ENCODE measurements at places on chromosomes 3 and 15. TPM values are rescaled to one million over a fixed set of nuclear protein-coding genes. Genes with fewer than 3 reads are reported as not detected.

ARID3B gene
- total RNA-seq: 0.71 TPM

STAC gene
- total RNA-seq: 22.3 TPM

HCN4 gene
- 0.17 TPM for total RNA-seq

DNA sequence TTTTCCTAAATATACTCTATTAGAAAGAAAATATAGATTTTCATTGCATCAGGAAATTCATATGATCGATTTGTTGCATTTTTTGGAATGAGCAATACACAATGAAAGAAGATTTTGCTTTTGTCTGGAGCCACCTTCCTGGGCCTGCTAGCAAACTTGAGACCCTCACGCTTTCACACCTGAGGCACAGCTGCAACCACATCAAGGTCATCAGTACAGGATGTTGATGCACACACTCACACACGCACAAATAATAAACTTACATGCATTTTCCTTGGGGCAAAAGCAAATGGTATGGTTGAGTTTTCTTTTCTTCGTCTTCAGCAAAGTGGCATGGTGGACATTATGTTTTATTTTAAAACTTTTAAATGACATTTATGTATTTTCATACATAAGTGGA is 64.8 kb upstream of the SATB1 start:
- DNase-seq: no peak

DNA sequence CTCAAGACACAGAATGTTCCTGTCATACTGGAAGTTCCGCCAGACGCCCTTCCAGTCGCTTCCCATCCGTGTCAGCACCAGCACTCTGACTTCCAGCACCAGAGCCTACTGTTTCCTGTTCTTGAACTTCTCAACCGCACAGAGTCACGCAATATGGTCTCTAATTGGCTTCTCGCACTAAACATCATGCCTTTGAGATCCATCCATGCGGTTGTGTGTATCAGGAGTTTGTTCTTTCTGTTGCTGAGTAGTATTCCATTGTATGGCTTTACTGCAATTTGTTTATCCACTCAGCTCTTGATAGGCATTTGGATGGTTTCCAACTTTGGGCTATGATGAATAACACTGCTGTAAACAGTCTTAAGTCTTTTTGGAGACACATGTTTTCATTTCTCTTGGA is 112.1 kb downstream of the LRRK1 start:
- DNase-seq: peak; percentile 58

DNA sequence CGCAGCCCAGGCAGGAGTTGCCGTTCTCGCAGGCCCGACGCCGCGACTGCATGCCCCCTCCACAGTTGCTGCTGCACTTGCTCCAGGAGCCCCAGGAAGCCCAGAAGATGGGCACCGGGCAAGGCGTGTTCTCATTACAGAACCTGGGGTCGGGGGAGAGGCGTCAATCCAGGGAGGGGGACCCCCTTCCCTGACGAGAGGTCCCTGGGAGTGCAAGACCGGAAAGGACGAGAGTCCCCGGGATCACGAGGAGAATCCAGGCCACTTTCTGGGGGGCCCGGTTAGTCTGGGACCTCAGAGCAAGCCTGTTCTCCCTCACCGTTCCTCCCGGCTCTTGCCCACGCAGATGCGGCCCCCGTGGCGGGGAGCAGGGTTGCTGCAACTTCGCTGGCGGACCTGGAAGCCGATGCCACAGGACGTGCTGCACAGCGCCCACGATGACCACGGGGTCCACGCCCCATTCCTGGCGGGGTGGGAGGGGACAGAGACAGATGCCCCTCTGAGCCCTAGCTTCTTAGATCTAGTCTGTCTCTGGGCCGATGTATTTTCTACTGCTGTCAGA is 113.9 kb downstream of the SEMA5B start:
- DNase-seq: no peak

ZNF35 gene
- total RNA-seq: 15.5 TPM

DNA sequence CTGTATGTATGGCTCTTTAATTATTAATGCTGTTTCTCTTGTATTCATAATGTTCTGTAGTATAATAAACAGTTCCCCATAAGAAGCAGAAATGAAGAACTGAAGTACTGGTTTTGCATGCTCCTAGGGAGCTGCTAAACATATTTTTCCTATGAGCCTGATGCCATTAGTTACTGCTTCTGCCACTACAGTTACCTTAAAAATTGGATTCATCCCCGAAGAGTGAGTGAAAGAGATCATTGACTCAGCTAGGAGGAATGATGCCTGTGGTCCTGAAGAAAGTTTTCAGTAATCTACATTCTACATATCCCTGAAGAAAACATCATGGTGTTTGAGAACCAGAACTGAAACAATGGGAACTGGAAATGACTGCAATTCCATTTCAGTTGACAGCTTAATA is 37.1 kb upstream of the ST3GAL6 start:
- DNase-seq: peak; percentile 79

SLC22A13 gene
- total RNA-seq: not detected

TGM4 gene
- not detected for total RNA-seq

GRCh38 chr3:122662505-122662904 is 18.1 kb upstream of the PARP14 start:
- peak; percentile 70 for DNase-seq

CADPS gene
- 0.84 TPM for total RNA-seq

SPINT1 gene
- 8.3 TPM for total RNA-seq

- DNase-seq: no peak
These were observed 58.9 kb upstream of the MUC13 start for GRCh38 chr3:124993466-124993865.

TRH gene
- total RNA-seq: not detected

APH1B gene
- 7.7 TPM for total RNA-seq

DNA sequence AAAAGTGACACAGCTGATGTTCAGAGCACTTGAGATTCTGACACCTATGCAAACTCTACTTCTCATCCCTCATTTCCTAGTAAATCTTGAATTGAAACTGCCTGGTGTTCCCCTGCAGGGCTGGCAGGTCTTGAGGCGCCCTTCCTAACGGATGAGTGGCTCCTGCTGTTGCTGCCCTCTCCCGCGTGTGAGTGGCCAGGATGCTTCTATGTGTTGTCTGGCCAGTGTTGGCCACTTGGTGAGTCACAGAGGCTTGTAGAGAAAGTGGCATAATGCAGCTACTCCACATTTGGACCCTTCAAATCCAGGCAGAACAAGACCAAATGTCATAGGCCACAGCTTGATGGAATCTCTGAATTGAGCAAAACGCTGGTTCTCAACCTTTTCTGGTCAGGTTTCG is 63.6 kb downstream of the MOBP start:
- DNase-seq: peak; percentile 17

ZDHHC3 gene
- total RNA-seq: 56.7 TPM

DNA sequence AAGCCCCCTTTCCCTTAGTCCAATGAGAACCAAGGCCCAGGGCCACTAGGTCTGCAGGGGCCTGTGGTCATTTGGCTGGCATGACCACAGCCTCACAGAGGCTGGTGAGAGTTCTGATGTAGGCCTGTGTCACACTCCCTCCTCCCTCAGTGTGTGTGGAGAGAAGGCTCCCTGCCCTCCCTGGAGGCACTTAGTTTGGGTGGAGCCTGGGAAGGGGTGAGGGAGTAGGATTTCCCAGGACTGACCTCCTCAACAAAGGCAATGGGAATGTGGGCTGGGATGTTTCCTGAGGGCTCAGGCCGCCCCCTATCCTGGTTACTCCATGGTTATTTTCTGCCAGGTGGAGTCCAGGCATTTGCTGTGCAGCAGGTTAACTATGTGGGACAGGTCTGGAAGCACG is 7.6 kb downstream of the TEX264 start:
- no peak for DNase-seq

GRCh38 chr15:68411343-68411675 is 20.7 kb downstream of the ITGA11 start:
- no peak for DNase-seq

GRCh38 chr15:77738441-77739302 is 106.0 kb upstream of the LINGO1 start:
- no peak for DNase-seq

- DNase-seq: peak; percentile 96
These were observed 11.3 kb upstream of the C3orf52 start for GRCh38 chr3:112074616-112075497.

- DNase-seq: no peak
These were observed 989 bp upstream of the PPIB start for GRCh38 chr15:64163659-64164362.

- no peak for DNase-seq
These were observed 36.6 kb upstream of the CHL1 start for GRCh38 chr3:159974-160373.

CHSY1 gene
- total RNA-seq: 52.1 TPM

DNA sequence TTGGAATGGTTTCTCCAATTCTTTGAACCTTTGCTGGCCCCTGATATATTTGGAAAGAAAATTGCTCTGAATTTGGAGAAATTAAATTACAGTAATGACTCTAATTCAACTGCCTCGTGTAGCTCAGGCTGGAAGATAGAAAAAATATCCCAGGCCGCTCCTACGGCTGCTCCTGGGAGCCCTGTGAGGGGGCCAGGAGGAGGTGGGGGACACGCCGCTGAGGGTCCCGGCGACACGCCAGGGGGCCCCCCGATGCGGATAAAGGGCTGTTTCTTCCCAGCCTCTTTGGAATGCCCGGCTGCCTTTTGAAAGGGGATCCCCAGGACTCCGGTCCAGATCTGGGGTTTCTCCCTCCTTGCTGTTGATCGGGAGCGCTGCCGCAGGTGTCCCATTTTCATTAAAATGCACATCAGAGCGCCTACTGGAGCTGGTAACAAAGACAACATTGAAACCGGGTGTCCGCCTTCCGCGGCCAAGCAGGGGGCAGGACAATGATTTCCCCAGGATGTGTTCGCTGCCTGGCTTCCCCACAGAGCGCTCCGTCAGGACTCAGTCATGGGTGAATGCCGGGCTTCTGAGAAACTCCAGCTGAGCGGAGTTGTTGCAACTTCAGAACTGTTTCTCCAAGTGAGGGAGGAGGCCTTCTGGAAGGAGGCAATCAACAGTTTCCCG is 200.1 kb upstream of the KBTBD8 start:
- DNase-seq: peak; percentile 21

Data from M059J (cell line).